ENCODE measurements at places on chromosomes 16 and 17. TPM values are rescaled to one million over a fixed set of nuclear protein-coding genes. Genes with fewer than 3 reads are reported as not detected.

The TXNL4B gene
- total RNA-seq: 14.5 TPM

The KRTAP17-1 gene
- total RNA-seq: not detected

The ITGA2B gene
- 1.0 TPM for total RNA-seq

The KRT24 gene
- total RNA-seq: not detected

The RSAD1 gene
- 15.9 TPM for total RNA-seq

The KRTAP4-6 gene
- 0.19 TPM for total RNA-seq

The KRT12 gene
- total RNA-seq: not detected

The CCL7 gene
- not detected for total RNA-seq

The KRT9 gene
- total RNA-seq: not detected

The SLC9A5 gene
- total RNA-seq: 1.2 TPM

The DHRS7C gene
- not detected for total RNA-seq

The PIMREG gene
- 62.4 TPM for total RNA-seq

The RPL23 gene
- total RNA-seq: 1,590 TPM

The KREMEN2 gene
- total RNA-seq: not detected

The GINS3 gene
- 7.8 TPM for total RNA-seq

The PRM3 gene
- total RNA-seq: not detected

The LRRC46 gene
- 0.05 TPM for total RNA-seq

The ARL4D gene
- total RNA-seq: 0.93 TPM

The FBXO39 gene
- total RNA-seq: 3.7 TPM

The CTRL gene
- total RNA-seq: 0.88 TPM

The TEKT1 gene
- total RNA-seq: not detected
